Activated CD4-positive, alpha-beta T cell treated with anti-CD3 and anti-CD28 coated beads, Interleukin-2, amount 10 ng/mL, durations not matched to agents 24 days and 14 days (primary cell): ENCODE measurements at places on chromosomes 6 and 20. TPM values are rescaled to one million over a fixed set of nuclear protein-coding genes. Genes with fewer than 3 reads are reported as not detected.

NRSN1 gene
- total RNA-seq: not detected in 2 replicates

TMC2 gene
- not detected in 2 replicates for total RNA-seq

ZNF322 gene
- 9.8 and 11.0 TPM in 2 replicates for total RNA-seq

TUBB1 gene
- not detected in 2 replicates for total RNA-seq
